Stimulated activated CD4-positive, alpha-beta T cell treated with anti-CD3 and anti-CD28 coated beads, Interleukin-2, amount 100 ng/mL, for 48 hours (primary cell): ENCODE measurements at places on chromosomes 1 and 21.
A peak's percentile ranks its signal among the peaks of the same experiment; 100 is the strongest.

DNA sequence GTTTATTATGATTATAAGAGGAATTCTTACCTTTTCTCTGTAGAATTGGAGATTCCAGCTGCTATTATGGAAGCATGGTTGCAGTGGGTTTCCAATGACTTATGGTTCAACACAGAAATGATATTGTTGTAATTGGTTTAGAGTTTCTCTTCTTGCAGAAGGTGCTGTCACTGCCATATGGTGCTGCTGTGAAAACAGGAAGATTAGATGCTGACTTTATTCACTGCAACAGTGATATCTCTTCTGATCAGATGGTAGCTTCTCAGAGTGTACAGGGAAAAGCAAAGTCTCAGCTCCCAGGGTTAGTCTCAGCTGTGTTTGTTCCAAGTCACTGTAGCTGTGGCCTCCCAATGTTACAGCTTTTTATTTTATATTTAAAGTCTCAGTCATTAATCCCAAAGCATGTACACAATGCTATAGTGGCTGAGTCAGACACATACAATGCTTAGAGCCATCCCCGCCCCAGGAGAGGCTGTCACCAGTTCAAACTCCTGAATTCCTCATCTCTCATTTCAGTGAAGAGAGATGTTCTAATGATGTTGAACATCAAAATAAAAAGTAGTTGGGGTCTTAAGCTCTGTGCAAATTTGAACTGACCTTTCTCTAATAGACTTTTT, 42.7 kb upstream of the RGS2 start:
- no peak for DNase-seq

- no peak for DNase-seq
These were observed 905 bp downstream of the LIX1L start for GRCh38 chr1:145956781-145957442.

DNA sequence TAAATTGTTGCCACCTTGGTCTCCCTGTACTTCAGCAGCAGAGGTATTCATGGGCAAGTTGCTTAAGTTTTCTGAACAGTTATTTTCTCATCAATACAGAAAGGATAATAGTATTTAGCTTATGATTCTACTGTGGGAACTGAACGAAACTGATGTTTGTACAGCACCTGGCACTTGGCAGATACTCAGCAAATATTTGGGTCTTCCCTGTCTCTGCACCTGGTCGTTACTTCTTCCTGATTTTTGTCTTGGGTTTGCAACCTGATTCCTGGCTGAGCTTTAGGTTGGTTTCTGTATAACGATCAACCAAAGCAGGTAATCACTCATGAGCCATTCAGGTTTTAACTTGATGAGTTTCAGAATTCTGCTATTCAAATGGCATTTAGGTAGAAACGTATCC, 490.6 kb downstream of the KIF26B start:
- DNase-seq = no peak

GRCh38 chr1:85550784-85551516, 29.6 kb upstream of the CCN1 start:
- no peak for DNase-seq

GRCh38 chr1:1603671-1604373, 3.9 kb upstream of the FNDC10 start:
- DNase-seq = no peak

- DNase-seq = no peak
These were observed 68.7 kb upstream of the ADGRL2 start for GRCh38 chr1:81731989-81732388.

GRCh38 chr1:10208537-10208936, 1.8 kb upstream of the KIF1B start:
- no peak for DNase-seq

GRCh38 chr1:207644166-207644851, 624 bp upstream of the CR1L start:
- DNase-seq = no peak

- DNase-seq = no peak
These were observed 326.8 kb downstream of the PTPRU start for GRCh38 chr1:29563092-29563491.

DNA sequence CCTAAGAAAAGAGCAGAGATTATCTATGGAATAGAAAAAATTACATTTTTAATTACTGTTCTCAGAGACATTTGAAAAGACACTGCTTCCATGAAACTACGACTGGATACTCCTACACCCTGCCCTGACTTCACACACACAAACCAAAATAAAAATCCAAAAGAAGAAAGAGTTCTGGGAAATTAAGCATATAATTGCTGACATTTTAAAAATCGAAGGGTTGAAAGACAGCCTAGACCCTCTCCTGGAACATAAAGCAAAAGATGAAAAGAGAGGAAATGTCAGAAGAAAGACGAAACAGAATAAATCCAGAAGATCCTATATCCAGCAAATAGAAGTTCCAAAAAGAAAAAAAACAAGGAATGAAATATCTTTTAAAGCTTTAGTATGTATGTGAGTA, 32.8 kb upstream of the EEIG2 start:
- no peak for DNase-seq

- no peak for DNase-seq
These were observed 74.7 kb upstream of the AKT3 start for GRCh38 chr1:243924588-243925349.

GRCh38 chr1:240737298-240737697, 125.3 kb upstream of the GREM2 start:
- DNase-seq = no peak

DNA sequence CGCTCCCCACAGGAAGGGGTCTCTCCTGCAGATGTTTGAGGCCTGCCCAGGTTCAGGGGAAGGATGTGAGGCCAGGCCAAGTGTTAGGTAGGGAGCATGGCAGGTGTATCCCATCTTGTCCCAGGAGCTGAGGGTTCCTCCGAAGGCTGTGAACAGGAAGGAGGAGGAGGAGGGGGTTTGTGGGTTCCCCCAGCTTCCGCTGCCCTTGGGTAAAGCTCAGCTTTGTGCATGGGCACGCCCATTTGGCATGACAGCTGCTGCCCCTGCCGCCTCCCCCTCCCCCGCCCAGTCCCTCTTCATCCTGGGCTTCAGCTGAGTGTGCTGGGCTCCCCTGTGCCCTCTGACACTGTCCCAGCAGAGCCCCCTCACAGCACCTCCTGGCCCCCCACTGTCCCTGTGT, 25.5 kb downstream of the TNFRSF8 start:
- no peak for DNase-seq

DNA sequence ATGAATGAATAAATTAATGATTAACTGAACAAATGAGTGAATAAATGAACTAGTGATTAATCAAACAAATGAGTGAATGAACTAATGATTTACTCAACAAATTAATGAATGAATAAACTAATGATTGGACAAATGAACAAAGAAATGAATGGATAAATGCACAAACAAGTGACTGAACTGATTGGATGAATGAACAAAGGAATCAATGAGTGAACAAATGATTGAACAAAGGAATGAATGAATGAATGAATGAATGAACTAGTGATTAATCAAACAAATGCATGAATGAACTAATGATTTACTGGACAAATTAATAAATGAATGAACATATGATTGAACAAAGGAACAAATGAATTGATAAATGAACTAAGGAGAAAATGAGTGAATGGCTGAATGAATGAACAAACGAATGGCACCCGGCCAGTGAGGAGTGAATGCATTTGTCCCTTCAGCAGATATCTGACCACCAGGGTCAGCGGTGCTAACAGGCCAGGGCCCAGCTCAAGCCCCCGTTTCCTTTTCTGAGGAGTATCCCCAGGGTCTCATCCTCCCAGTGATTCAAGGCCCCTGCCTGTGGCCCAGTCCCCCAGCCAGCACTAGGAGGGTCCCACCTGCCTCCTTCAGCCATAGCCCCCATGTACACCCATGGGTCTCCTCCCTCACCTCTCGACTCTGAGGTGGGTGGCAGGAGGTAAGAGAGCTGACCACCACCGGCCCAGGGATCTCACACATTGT, 49.9 kb downstream of the WNT9A start:
- no peak for DNase-seq

DNA sequence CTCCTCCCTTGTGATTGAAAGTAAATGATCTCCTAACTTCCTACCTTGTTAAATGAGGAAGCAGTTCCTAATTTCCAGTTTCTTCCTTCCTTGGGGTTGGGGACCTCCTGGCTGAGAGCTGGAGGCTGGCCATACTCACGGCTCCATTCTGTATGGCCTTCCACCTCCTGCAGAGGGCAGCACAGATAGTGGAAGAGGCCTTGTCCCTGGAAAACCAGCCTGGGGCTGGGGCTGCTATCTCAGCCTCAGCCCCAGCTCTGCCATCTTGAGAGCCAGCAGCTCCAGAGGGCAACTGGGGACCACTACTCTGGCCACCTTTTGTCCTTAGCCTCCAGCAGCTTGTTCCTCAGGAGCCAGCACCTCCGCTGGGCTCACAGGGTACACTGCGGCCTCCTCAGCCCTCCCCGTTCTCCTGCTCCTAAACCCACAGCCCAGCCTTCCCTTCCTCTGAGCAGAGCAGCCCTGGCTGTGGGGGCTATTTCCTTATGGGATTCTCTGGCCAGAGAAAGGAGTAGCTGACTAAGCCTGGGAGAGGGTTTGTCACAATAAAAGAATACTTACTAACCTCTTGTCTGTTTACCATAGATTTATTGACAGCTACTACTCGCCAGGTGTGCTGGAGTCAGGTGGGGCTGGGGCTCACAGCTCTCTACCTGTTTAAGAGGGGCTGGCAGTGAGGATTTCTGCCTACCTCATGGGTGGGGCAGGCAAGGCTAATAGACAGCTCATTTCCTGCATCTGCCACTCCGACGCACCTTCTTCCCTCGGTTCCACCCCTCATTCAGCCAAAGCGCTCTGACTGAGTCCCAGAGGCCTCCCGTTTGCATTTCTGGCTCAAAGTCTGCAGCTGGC, 6.3 kb downstream of the TMEM234 start:
- DNase-seq = peak; percentile 56

- no peak for DNase-seq
These were observed 446.8 kb downstream of the PLPP3 start for GRCh38 chr1:56132520-56132919.

GRCh38 chr1:27299385-27300271, 22.3 kb upstream of the TMEM222 start:
- DNase-seq = no peak

GRCh38 chr1:7972285-7972684, 10.8 kb downstream of the PARK7 start:
- no peak for DNase-seq

GRCh38 chr1:178921499-178921898, 50.6 kb upstream of the ANGPTL1 start:
- no peak for DNase-seq

DNA sequence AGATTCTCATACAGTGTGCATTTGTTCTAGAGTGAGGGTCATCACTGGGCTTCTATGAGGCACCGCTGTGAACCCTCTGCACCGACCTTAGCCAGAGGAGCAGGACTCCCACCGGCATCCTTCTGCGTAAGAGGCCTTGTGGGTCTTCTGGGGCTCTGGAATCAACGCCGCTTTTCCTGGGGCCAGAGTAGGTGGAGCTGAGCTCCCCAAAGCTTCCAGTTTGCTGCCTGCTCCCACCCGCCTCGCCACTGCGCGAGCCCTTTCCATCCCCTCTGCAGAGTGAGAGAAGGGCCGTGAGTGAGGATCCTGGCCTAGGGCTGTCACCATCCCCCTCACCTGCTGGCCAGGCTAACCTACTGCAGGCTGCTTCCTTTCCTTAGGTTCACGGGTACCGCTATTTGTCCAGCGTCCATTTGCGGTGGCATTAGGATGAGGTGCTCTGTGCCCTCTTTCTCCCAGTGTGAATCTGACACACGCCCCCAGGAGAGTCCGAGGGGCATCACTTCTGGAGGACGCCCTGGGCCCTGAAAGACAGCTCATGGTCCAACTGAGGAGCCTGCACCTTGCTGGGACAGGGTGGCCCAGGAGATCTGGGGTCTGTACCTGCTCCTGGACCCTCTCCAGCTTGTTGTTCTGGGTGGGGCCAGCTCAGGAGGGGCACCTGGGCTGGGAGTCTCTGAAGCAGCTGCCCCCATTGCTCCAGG, 36.2 kb downstream of the UMODL1 start:
- no peak for DNase-seq

- DNase-seq = no peak
These were observed 86.5 kb downstream of the LIPI start for GRCh38 chr21:14124266-14124665.

- DNase-seq = no peak
These were observed 33.9 kb downstream of the TMEM51 start for GRCh38 chr1:15187175-15188129.

DNA sequence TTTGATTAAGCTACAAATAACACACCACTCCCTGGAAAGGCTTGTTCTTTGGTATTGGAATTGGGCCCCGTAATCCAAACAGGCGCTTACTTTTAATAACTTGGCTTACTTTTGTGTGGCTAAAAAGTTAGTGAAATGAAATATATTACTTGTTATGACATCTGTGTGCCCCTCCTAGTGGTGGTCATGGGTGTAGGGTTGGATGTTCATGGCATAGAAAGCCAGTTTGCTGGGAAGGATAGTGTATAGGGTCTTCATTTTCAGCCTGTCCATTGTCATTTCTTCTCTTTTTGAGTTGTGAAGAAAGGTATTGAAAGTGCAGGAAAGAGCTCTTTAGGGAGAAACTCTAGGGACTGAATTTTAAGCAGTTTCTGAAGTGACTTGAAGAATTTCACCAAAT, 5.9 kb downstream of the CDC14A start:
- no peak for DNase-seq

- DNase-seq = no peak
These were observed 9.7 kb downstream of the AJAP1 start for GRCh38 chr1:4664095-4664494.

- no peak for DNase-seq
These were observed 1.1 kb upstream of the KCNQ4 start for GRCh38 chr1:40782371-40782956.

- DNase-seq = peak; percentile 67
These were observed 120.7 kb downstream of the S1PR1 start for GRCh38 chr1:101357444-101357986.

- no peak for DNase-seq
These were observed 21.7 kb upstream of the TUT4 start for GRCh38 chr1:52574594-52574993.

- no peak for DNase-seq
These were observed 85.1 kb downstream of the CLDN17 start for GRCh38 chr21:30081506-30081905.

- no peak for DNase-seq
These were observed 92.0 kb downstream of the STUM start for GRCh38 chr1:226640321-226641136.

DNA sequence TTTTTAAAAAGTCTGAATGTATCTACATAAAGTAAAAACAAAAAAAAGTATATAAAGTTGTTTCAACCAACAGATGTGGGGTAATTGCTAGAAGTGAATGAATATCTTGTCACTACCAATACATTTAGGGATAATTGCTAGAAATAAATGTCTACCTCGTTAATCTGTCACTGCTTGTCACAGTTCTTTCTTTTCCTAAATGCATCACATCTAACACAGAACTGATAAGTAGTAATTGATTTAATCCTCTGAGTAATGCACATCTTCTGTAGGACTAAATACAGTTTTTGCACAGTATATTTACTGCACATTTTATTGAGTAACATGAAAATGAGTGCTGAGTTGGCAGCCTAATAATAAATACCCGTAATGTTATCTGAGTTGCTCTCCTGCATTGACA, 72.2 kb downstream of the SUSD4 start:
- no peak for DNase-seq

GRCh38 chr1:43573066-43573800, 42.5 kb downstream of the PTPRF start:
- DNase-seq = no peak
